ENCODE measurements at places on chromosomes 1 and 21.

- no peak for DNase-seq
Measured at GRCh38 chr1:204477036-204477740, 17.4 kb downstream of the PIK3C2B start.

GRCh38 chr1:237149857-237150256, 107.9 kb downstream of the RYR2 start:
- no peak for DNase-seq

DNA sequence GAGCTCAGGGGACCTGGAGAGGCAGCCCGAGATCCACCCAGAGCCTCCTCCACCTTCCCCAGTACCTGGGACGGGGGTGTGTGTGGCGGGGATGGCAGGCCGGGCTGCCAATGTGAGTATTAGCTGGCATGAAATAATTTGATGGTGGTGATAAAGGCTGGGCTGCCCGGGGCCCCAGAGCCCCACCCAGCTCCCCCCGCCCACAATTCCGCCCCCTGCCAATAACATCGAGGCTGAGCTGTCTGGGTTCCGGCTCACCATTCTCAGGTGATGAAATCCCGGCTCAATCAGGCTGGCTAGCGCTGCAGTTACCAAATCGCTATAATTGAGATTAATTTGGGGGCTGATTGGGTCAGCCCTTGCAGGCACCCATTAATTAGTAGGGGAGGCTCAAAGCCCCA, 103.8 kb upstream of the CASZ1 start:
- DNase-seq: no peak

DNA sequence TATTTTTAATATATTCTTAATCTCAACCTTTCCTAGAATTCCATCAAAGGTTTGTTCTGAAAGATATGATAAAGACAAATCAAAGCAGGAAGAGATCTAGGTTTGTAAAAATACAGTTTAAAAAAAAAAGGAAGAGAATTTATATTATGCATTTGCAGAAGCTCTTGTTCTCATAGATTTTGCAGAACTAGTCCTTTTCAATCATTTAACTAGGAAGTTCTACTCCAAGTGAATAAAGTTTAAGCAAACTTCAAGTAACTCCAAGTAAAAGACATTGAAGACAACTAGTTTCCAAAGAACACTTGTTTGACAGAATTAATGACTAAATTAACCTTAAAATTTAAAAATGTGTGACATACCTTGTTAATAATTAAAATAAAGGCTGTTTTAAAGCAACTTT, 55.9 kb downstream of the HNRNPR start:
- DNase-seq: no peak

- DNase-seq: no peak
Measured at GRCh38 chr1:201628490-201628889, 89.6 kb downstream of the NAV1 start.

Measured in GM12891 (cell line).